ENCODE measurements at places on chromosomes 12 and 14.

DNA sequence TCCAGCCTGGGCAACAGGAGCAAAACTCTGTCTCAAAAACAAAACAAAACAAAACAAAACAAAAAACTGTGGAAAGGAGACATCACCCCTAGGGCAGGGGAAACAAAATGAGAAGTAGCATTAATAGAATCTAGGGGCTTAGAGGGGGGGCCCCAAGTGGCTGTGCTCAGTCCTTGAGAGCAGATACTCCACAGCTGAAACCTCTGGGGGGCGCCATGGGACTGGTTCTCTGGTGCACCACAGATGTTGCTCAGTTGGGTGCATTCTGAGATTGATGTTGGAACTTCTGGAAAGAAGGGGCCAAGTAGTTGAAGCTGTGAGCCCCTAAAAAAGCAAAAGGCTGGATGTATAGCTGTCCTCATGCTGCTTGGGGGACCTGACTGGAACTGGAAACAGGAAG lies 11.8 kb upstream of the SYNE2 start:
- no peak for DNase-seq

- no peak for DNase-seq
Observed at GRCh38 chr12:101305794-101306193, 25.9 kb downstream of the UTP20 start.

DNA sequence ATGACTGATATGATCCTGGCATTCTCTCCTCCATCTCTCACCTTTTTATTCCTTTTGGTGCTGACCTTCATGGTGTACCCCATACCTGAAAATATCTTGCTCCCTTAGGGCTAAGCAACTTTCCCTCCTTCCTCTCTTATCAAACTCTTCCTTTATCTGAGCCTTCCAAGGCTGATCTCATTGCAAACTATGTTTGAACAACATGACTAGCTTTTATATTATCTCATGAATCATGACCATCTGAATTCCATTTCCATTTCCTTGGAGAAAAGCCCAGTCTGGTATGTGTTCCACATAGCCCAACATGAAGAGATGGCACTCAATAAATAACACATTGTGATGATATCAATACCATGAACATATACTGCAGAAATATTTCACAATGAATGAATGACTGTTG lies 111.6 kb downstream of the TSPAN8 start:
- DNase-seq, result no peak

DNA sequence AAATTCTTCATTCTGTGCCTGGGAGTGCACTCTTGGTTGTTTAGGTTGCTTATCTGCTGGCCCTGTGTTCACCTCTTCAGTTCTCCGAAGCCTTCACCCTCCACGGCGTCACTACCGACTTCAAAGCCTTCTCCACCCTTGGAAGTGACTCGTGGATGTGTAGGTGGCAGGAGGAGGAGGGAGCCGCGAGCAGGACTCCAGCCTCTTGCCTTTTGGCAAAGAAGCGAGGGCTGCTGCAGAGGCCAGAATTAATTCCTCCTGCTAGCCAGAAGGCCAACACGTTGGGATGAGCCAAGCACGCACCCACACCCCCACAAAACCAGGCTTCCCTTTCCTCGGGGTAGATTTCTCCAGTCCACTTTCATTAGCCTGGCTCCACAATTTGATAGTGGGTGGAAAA lies 86.5 kb downstream of the TBX5 start:
- no peak for DNase-seq

- DNase-seq, result no peak
Observed at GRCh38 chr14:92497391-92497790, 16.2 kb upstream of the RIN3 start.

- DNase-seq, result no peak
Observed at GRCh38 chr14:50333014-50333509, 20.9 kb downstream of the DMAC2L start.

DNA sequence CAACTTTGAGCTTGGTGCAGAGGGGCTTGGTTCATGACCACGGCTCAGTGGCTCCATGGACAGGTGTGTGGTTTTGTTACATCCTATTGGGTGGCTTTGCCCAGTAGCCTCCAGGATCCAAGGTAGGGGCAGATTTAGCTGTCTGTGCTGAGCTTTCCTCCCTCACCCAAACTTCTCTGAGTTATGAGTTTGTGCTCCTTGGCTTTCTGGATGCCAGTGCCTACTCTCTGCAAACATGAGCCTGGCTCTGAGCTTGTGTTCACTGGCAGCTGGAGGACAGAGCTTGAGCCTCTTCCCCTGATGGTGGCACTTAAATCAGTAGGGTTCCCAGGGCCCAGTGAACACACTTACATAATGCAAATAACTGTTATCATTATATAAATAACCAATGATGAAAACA lies 45.3 kb upstream of the HECTD1 start:
- DNase-seq, result no peak

- no peak for DNase-seq
Observed at GRCh38 chr14:55772486-55772885, 192.5 kb downstream of the KTN1 start.

DNA sequence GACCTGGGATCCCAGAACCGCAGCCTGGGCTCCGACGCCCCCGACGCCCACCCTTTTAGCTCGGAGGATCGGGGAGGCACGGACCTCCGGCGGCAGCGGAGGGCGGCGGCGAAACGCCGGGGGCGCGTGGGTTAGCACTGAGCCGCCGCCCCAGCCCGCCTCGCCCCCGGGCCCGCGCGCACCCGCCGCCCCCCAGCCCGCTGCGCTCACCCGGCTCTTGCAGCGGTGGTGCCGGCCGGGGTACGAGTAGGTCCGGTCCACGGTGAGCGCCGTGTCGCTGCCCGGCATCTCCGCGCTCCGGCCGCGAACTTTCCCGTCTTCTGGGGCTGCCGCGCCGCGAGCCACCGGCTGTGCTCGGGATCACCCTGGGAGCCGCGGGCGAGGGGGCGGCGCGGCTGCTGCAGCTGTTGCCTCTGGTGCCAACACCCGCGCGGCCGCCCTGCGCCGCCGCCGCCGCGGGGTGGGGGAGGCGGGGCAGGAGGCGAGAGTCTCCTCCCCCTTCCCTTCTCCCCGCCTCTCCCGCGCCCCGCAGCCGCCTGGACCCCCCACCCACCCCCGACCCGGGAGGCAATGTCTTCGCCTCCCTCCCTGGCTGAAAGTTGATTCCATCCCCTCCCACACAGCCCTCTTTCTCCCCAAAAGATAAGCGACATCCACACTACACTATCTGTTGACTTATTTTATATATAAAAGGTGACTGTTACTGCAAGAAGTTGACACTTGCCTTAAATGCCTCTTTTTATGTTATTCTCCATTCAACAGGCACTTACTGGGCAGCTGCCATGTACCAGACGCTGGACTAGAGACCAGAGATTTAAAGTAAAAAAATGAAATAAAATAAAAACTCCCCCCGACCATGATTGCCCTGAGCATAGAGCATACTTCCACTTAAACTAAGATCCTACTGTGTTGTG lies at the start of gene TMCC3:
TMCC3 (minus strand) TSS at position 415 of the 914 bp plus-strand sequence; CDS start at position 288, 127 bp downstream.
- peak; percentile 91 for DNase-seq
